ENCODE measurements at places on chromosomes 2 and 18.

- DNase-seq, result peak; percentile 55
Measured at GRCh38 chr2:199985625-199986207, 30.3 kb downstream of the MAIP1 start.

DNA sequence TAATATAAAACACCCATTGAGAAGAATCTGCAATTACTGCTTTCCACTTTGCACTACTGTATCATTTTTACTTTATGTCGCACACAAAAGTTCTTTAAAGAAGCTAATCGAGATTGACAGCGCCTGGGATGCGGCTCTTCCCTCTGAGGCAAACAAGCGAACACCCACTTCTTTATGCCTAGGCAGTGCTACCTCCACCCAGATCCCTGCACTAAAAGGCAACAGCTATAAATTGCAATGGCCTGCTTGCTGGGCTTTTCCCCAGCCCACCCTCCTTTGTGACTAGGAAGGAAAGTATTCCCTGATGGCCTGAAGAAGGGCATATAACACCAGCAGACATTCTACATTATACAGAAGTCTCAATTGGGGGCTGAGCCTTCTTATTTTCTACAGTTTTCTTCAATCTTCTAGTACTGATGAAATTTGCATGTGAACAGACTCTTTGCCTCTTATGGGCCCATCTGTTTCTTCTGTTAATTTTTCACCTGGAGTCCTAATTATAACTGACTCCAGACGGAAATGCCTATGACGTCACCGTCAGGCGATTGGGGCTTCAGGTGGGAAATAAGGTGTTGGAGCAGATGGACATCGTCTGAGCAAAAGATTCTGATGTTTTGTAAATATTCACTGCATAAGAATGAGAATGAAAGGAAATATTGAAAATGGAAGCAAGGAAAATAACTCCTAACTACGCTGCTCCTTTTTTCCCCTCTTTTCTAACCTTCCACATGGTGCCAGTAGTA lies 138.9 kb upstream of the DCC start:
- DNase-seq, result no peak

- DNase-seq, result no peak
Measured at GRCh38 chr2:59529726-59530125, 1023.7 kb downstream of the BCL11A start.

DNA sequence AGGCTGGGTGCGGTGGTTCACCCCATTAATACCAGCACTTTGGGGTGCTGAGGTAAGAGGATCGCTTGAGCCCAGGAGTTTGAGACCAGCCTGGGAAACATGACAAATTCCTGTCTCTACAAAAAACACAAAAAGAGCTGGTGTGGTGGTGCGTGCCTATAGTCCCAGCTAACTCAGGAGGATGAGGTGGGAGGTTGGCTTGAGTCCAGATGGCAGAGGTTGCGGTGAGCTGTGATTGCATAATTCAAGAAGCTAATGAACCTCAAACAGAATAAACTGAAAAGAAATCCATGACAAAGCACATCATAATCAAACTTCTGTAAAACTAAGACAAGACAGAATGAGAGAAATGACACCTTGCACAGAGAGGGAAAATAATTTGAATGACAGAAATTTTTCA lies 54.8 kb downstream of the SEMA4F start:
- no peak for DNase-seq

- no peak for DNase-seq
Measured at GRCh38 chr2:231935207-231935524, 9.0 kb upstream of the NPPC start.

DNA sequence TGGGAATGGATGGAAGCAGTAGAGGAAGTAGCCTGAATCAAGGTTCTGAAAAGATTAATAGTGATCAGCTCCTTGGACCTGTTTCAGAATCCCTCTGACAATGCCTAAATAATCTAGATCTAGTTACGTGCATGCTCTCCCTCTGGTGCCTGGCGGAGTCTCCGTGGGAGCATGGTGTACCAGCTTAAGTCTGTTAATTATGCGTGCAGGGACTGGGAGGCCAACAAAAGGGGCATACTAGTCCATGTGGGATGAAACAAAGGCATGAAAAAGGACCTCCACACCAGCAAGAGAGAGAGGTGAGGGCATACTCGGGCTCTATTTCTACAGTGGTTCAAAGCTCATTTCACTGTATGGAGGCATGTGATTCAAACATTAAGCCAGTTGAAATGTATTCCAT lies 200.3 kb downstream of the DPP4 start:
- no peak for DNase-seq

DNA sequence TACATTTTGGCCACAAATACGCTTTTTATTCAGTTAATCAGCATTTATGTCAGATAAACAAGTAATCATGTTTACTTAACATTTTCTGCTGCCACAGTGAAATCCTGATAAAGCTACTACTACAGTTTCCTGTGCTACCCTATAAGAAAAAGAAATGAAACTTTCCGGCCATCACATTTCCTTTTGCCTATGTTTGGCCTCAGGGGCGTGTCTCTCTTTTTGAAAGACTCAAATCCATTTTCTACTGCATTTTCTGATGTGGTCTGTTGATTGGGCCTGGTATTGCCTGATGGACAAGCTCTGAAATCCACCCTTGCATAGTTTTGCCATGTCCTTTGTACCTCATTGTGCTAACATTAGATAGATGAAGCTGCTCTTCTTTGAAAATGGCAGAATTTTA lies 152.6 kb downstream of the AGPS start:
- DNase-seq, result no peak

DNA sequence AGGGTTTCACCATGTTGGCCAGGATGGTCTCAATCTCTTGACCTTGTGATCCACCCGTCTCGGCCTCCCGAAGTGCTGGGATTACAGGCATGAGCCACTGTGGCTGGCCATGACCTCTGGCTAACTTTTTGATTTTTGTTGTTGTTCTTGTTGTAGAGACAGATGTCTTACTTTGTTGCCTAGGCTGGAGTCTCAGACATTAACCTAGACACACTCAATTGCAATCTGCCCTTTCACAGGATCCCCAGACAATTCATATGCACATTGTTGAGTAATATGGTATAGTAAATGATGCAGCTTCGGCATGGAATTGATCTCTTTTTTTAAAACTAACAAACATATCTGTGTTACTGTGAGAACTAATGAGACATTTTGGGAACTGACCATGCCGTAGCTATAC lies 130.5 kb upstream of the CCDC195 start:
- no peak for DNase-seq

DNA sequence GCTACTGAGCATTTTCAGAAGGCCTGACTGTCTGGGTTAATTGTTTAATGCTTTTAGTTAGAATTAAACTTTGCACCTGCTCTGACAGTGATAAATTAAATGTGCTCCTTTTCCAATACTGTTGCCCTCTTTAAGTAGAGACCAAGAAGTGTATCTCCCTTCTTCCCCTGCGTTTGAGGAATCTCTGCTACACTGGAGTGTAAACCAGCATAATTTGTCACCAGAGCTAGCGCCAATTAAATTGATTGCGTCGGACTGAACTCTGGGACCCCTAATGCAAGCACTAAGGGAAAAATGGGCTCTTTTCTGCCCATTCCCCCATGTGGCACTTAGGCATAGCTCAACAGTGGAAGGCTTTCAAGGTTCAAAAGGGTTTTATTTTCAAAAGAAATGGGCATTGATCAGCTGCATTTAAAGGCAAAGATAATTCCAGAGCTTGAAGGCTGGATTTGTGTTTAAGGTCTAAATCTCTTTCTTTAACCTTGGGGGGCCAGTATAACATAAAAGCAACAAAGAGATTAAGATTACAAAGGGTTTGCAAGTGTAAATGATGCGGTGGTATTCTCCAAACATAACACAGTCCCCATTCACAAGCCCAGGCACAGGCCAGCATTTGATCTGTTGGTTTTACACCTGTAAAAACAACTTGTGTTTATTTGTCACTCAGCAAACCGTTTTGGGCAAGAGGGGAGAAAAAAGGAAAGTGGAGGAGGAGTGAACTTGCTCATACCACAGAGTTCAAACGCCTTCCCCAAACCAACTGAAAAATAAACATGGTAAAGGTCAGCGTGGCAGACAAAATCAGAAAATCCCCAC lies 427.6 kb downstream of the BCL11A start:
- no peak for DNase-seq

All from SHP77 treated with DMSO at 0.1 percent for 48 hours (cell line).